Head of caudate nucleus (tissue), 42 donors: ENCODE measurements at places on chromosomes 6 and 20.

DNA sequence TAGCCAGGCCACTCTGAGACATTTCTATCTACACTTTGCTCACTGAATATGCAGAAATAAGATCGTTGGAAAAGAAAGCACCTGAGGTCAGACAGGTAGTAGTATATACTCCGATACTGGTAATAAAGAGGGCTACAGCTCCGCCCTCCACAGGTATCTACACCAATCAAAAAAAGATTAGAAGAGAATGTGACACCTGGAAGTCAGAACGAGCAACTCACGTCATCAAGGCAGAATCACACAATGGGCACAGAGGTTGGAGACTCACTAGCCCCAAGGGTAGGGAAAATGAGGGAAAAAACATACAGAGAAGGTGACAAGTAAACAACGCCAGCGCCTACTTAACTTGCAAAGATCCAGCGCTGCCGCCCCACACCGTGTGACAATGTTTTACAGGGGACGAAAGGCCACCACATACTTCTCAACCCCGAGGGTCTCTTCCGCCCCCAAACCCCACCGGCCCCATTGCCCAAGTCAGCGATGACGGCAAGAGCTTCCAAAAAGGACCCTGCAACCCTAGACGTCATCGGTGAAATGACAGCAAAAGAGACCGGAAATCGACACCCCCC is 653 bp downstream of the LMBRD1 start:
- DNase-seq = peak; percentile 45

DNA sequence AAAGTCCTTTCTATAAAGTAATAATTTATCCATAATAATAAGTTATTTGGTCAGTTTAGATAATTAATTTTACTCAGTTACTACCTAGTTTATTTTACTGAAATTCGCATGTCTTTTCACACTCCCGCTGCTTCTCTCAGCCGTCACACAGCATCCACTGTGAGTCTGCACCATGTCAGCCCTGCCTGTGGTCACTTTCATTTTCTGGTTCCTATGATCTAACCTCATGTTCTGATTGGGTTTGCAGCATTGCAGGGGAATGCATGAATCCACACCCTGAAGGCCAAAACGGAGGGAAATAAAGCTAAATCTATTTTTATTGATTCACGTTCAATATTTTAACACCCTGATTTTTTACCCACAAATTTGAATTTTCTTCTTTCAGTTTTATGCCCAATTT is 47.4 kb downstream of the PDE10A start:
- no peak for DNase-seq

GRCh38 chr20:60239956-60240355 is 281.7 kb downstream of the CDH26 start:
- no peak for DNase-seq

DNA sequence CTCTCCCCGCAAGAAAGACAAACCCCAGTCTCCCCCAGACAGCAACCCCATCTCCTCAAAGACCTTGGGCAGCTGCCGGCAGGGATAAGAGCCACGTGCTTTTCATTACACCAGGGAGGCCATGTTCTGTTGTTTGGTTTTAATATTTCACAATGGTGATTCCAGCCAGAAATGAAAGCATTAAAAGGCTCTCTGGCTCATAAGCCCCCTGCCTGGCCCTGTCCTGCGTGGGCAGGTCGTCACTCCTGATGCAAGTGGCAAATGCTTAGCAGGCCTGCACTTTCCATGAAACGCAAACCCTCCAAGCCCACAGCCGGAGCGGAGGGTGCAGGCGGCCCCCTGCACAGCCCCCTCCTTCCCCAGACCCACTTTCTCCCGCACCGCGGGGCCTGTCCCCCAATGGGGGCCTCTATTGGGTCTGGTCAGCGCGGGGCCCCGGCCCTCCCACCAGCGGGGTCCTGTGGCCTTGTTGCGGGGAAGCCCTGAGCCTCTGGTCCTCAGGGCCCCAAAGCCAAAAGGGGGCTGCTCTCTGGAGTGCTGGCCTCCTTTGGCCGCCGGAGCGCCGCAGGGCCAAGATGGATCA is 77.2 kb downstream of the TMEM242 start:
- DNase-seq = no peak

- no peak for DNase-seq
Observed at GRCh38 chr6:85389151-85389797, 60.6 kb upstream of the NT5E start.

DNA sequence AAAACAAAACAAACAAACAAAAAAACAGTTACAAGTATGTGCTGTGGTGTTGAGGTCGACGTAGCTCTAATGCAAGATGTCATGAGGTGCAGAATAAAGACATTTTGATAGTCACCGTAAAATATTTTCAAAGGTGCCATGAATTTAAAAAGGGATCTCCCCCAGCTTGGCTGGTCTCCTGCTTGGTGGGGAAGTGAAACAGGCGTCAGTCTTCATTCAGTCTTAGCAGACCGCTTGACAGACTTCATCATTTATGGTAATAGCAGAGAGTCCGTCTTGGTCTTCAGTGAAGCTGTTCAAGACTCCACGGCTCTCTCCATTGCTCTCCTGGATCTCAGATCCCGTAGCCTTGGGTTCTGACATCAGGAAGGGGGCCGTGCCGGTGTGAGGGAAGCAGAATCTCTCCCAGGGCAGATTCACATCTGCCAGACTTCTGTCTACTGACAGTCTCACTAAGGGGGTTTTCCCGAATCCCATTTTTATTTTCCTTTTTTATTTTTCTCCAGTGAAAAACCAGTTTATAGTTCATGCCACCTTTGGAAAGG is 1.6 kb downstream of the SLC24A3 start:
- no peak for DNase-seq
